ENCODE measurements at places on chromosomes 12 and 14.

GRCh38 chr12:25783566-25783965, 174.9 kb upstream of the RASSF8 start:
- no peak for DNase-seq

GRCh38 chr12:100672075-100672592, 98.7 kb downstream of the GAS2L3 start:
- DNase-seq = no peak

DNA sequence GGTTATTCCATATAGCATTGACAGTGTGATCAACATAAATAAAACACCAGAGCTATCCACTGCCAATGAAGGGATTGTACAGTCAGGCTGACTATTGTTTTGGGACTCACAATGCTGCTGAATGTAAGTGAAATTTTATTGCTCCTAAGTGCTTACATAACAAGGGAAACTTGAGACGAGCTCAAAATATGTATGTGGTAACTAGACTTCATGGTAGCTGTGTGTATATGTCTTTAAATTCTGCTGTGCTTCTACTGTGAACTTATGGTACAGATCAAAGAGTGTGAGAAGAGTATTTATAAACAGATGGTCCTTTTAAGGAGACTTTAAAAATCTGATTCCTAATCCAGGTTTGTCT, 6.9 kb downstream of the FLRT2 start:
- peak; percentile 3 for DNase-seq

GRCh38 chr14:21467616-21468015, 9.1 kb downstream of the RAB2B start:
- no peak for DNase-seq

DNA sequence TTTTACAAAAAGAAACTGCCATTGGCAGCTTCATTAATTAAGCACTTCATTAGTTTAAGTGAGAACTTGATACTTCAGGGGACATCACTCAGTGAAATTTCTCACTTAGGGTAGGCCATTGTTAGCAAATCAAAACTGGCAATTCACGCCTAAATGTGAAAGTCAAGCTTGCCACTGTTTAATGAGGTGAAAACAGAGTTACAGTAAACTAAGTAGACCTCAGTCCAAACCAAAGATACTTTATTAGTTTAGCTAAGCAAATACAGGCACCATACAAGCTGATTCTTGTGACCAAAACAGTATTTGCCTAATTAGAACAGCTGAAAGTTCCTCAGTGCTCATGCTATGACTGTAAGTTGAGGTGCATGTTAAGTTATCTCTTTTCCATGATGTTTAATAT, 176.5 kb upstream of the CPNE8 start:
- no peak for DNase-seq

Measured in AG08395 (cell line).